EH (cell line): ENCODE measurements at places on chromosomes 16 and 17.

DNA sequence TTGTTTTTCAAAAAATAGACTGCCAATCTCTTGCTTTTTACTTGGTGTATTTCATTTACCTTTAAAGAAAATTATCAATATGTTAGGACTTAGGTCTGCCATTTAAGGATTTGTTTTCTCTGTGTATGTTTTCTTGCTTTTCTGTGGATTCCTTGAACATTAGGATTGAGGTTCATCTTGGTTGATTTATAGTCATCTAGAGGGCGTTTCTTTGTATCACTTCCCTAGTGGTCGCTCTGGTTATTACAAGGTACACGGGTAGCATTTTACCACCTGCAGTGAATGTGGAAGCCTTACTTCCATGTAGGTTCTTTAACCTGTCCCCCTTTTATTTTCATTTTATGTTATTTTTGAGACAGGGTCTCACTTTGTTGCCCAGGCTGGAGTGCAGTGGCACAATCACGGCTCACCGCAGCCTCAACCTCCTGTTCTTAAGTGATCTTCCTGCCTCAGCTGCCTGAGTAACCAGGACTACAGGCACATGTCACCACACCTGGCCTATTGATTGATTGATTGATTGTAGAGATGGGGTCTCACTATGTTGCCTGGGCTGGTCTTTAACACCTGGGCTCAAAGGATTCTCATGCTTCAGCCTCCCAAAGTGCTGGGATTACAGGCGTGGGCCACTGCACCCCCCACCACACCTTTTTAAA, 35.2 kb upstream of the CBX4 start:
- DNase-seq: peak; percentile 32

GRCh38 chr17:44071198-44071520, 624 bp downstream of the G6PC3 start:
- DNase-seq: no peak

DNA sequence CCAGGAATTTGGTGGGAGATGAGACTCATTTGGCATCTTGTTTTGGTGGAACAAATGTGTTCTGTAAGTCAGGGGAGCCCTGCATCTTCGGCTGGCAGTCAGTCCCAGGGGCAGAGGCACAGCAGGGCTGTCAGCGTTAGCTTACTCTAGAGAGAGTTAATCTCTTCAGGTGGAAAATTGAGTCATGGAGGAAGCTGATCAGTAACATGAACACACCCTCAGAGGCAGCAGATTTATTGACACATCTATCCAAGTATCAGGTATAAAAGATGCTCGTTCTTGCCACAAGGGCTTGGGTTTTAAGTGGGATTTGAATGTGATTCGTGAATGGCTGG, 55.2 kb downstream of the EPN2 start:
- DNase-seq: no peak

DNA sequence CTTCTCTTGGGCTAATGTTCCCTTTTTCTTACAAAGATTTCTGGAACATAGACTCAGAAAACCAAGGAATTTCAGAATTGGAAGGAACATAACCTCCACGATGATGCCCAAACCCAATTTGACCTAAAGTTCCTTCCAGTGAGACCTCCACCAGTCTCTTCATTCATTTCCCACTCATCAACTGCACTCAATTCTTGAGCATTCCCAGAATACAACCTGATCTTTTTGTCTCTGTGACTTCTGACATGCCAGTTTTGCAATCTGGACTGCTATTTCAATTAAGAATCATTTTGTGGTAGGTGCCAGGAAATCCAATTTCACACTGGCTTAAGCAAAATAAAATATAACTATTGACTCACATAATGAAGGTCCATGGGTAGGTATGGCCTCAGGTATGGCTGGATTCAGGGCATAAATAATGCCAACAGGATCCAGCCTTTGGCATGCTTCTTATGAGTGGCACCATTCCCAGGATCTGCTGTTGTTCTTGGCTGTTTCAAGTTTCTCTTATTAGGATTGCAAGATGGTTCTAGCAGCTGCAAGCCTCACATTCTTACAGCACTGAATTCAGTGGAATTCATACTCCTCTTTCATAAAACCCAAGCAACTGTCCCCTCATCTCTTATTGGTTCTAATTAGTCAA, 184.3 kb downstream of the HS3ST4 start:
- no peak for DNase-seq

DNA sequence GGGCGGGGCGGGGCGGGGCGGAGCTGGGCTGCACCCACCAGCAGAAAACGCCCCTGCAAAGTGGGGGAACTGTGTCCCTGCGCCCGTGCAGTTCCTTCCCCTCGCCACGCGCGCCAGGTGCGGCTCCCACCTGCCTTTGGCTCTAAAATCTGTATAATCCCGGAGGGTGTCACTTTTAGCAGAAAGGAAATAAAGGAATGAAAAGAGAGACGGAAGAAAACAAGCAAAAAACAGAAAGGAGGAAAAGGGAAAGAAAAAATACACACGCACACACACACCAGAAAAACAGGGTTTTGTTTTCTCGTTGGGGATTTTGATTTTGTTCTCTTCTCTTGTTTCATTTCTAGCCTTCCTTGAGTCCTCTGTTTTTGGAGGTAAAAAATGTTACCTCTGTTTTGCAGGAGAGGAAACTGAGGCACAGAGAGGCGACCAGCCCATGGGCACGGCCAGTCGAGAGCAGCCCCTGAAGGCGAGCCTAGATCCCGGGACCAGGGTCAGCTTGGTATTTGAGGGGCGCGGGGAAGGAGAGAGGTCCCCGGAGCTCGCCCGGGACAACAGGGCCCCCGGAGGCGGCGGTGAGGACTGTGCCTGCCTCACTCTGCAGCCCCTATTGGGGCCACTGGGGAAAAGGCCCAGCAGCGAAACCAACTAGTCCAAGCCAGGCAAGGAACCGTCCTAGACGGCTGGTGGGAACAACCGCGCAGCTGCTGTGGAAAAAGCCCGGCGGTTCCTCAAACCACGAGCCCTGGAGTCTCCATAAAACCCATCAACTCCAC, 594 bp upstream of the CARHSP1 start:
- DNase-seq: no peak

DNA sequence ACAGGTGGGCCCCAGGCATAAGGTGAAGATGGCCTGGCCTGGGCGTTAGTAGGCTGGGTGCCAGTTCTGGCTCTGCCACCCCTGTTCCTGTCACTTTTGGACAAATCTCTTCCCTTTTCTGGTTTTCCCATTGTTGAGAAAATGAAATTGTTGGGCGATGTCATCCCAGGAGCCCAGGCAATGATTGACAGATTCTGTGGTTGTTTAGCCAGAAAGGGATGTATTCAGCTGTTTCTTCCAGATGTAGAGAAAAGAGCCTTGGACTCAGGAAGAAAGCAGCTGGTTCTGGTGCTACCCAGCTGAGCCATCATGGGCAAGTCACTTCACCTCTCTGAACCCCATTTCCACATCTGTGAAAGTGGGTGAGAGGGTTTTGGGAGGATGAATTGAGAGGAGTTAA, 60.1 kb upstream of the MRTFB start:
- no peak for DNase-seq

DNA sequence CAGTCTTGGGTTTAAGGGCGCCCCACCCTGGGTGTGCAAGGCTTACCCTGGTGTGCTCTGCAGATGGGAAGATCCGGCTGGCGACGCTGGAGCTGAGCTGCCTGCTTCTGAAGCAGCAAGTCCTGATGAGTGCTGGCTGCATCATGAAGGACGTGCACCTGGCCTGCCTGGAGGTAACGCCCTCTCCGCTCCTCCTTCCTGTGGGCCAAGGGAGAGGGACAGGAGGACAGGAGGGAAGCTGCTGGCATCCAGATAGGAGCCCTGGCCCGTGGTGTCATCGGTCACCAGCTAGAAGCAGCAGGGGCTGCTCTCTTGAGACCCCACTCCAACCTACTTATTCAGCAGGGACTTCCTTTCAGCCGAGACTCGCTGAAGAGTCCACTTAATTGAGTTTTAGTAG, 97.8 kb downstream of the CLEC16A start:
- DNase-seq: no peak

DNA sequence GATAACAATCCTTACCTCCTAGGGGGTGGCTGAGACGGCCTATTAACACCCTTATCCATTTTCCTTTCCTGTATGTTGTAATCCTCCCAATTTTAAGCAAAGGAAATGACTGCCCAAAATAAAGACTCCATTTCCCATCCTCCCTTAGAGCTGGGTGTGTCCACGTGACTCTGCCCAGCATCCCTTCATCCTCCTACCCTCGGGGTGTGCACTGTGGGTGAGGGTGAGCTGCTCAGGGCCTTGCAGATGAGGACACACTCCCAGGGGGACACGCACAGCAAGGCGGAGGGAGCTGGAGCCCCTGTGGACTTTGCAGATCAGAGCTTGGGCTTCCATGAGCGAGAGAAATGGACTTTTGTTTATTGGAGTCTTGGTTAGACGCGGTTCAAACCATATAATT, 186.8 kb downstream of the IRF8 start:
- DNase-seq: no peak

DNA sequence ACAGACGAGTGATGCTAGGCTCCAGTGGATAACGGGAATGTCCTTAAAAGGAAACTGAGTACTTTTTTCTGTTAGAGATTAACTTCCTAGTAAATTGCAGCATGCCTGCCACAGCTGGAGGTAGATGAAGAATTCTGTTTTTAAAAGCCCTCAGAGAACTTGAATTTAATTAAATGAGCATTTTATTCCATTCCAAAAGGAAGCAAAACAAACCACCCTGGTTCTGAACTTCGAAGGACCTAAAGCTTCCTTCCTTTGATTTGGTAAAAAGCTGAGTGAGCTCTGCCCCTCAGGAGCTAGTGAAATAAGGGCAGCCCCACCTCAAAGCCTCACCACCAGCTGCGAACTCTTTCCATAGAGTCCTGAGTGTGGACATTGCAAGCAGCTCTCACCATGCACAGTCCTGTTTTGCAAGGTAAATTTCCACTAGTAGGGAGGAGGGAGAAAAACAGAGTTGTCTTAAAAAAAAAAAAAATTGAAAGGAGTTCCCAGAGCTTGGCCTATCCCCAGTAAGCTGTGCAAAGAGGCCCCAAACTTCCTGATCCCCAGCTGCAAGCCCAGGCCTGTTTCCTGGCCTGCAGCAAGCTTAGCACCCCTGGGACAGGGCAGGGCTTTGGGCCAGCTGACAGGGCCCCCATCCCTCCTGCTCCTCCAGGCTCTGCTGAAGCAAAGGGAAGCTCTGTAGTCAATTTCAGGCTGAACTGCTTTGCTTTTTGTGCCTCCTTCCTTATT, 11.2 kb downstream of the CHD9NB start:
- DNase-seq: peak; percentile 24

DNA sequence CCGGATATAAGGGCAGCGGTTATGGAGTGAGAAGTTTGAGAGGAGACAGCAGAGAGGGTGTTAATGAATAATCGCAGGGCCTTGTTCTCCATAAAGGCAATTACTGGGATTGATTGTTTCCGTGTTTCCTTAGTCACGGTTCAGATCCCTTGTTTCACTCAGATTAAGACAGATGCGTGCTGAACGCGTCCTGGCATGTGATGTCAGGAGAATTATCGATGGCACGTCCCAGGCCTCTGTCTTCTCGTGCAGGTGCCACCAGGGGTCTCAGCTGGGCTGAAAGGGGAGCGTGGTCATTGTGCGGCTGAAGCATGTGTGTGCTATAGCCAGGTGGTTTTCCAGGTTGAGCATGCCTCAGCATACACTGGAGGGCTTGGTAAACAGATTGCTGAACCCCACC, 142.4 kb upstream of the NOL11 start:
- DNase-seq: no peak

GRCh38 chr17:67126983-67127382, 82.6 kb downstream of the CACNG1 start:
- no peak for DNase-seq

DNA sequence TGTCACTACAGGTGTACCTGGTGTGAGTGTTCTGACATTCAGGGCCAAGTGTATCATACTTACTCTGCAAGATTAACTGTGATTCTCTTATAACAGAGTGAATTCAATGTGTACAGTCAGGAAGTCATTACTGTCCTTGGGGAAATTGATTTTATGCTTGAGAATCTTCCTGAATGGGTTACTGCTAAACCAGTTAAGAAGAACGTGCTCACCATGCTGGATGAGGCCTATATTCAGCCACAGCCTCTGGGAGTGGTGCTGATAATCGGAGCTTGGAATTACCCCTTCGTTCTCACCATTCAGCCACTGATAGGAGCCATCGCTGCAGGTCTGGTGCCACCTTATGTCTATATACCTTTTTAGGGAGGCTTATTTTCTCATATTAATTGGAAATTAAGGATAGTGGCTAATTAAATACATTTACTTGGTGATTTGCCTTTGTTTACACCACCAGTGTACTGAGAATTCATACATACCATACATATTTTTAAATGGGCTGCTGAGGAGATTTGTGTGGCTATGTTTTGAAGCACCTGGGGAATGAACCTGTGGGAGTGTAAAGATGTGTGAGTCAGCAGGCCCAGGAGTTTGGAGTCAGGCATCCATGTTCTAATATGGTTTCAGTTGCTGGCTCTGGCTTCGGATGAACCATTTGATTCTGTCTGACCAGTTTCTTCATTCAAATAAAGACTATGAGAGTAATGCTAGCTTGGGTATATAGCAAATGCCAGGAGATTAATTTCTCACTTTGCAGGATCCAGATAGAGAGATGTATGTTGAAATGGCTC, 3.1 kb downstream of the ALDH3A2 start:
- no peak for DNase-seq

- DNase-seq: no peak
Observed at GRCh38 chr16:50496990-50497389, 51.2 kb upstream of the NKD1 start.

DNA sequence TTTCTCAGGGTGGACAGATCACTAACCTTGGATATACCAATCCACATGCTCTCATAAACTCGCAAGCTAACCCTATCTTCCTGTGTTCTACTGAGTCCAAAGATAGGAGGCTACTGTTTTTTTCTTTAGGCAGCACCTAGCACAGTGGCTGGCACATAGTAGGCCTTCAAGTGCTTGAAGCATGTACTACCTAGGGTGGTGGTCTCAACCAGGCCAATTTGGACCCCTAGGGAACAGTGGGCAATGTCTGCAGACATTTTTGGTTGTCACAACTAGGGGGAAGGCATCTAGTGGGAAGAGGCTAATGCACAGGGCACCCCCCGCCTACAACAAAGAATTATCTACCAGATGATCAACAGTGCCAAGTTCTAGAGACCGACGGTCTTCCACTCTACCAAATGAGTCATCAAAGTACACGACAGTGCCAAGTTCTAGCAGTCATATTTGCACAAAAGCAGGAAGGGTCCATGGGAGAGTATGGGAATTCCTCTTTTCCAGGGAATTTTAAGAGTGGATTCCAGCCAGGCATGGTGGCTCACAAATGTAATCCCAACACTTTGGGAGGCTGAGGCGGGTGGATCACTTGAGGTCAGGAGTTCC, 390.3 kb downstream of the SLC39A11 start:
- peak; percentile 90 for DNase-seq

DNA sequence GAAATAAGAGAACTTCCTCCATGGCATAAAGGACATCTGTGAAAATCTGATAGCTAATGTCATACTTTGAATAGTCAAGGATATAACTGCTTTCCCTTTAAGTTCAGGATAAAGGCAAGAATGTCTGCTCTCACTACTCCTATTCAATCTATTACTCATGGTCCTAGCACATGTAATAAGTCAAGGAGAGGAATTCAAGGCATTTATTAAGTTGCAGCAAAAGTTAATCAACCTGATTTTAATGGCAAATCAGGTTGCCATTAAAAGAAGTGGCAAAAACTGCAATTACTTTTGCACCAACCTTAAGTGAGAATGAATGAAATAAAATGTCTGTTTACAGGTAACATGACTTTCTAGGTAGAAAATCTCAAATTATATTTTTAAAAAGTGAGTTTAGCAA, 225.9 kb downstream of the CNTNAP4 start:
- DNase-seq: no peak

- peak; percentile 41 for DNase-seq
Observed at GRCh38 chr17:14950216-14950615, 314.9 kb downstream of the PMP22 start.
